ENCODE measurements at places on chromosomes 11 and 22. TPM values are rescaled to one million over a fixed set of nuclear protein-coding genes. Genes with fewer than 3 reads are reported as not detected.

Gene PTPN5
- not detected for total RNA-seq

GRCh38 chr11:61896665-61897386, 5.5 kb upstream of the FADS3 start:
- DNase-seq = no peak

DNA sequence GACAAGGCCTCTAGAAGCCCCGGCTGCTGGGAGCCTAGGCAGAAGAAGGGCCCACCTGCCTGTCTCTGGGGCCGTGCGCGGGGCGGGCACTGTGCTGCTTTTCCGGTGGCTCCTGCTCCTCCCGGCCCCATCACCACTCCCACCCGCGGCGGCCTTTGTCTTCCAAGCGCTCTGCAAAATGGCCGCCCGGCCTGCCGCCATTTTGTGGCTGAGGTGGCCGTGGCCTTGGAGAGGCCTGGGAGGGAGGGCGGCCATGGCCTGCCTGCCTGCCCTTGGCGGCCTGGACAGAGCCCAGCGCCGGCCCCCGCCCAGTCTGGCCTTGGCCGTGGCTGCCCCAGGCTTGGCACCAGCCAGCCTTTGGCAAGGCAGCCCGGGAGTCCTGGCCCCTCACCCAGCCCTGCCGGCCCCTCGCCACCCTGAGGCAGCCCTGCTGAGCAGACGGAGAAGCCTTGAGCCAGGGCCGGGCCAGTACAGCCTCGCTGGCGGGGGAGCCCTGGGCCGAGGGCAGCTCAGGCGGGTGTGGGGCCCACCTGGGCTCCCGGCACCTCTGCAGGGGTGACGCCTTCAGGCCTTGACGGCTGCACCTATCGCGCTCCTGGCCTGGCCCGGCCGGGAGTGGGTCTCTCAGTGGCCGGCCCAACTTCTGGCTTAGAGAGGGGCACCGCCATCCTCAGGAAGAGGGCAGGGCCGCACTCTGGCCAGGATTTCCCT, 46.0 kb upstream of the PPARA start:
- no peak for DNase-seq

- DNase-seq = no peak
These were observed 22.6 kb upstream of the E2F8 start for GRCh38 chr11:19263333-19263732.

DNA sequence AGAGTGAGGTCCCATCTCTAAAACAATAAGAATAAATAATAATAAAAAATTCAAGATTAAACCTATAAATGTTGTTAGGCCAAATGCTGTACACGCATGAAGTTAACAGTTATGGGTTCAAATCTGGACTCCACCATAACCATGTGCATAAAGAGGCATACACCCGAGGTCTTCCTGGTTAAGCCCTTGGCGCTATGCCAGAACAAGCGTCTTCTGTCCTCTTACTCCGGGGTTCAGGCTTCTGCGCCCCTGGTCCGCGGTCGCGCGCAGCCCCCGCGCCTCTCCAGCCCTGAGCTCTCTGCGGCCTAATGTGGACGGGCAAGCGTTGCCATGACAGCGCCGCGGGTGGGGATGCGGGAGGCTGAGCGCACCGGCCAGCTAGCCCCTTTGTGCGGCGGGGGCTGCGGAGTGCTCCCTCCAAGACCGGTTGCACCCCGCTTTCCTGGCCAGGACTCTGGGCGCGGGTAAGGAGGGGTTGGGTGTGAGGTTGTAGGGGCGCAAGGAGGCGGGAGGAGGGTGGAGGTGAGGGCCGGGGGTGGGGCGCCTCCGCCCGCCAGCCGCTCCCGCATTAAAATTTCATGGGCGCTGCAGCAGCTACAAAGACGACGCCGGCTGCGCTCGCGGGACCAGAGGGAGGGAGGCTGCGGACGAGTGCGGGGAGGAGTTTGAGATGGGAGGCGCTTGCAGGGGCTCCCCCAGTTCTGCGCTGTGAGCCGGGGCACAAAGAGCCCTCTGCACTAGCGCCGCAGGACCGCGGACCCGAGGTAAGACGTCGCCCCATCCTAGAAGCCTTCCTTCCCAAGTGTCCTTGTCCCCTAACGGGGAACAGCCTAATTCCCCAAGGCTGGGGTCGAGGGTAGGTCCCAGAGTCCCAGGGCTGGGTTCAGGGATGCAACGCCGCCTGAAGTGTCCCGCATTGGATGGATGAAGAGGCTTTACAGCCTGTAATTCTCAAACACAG, at the start of gene MIAT:
Gene MIAT (plus strand): TSS at position 698 of the 961 bp plus-strand sequence.
- peak; percentile 56 for DNase-seq

Gene SLC22A9
- total RNA-seq = not detected

- no peak for DNase-seq
These were observed 93.0 kb downstream of the GUCY1A2 start for GRCh38 chr11:106925245-106925644.

Gene PHF21B
- not detected for total RNA-seq

DNA sequence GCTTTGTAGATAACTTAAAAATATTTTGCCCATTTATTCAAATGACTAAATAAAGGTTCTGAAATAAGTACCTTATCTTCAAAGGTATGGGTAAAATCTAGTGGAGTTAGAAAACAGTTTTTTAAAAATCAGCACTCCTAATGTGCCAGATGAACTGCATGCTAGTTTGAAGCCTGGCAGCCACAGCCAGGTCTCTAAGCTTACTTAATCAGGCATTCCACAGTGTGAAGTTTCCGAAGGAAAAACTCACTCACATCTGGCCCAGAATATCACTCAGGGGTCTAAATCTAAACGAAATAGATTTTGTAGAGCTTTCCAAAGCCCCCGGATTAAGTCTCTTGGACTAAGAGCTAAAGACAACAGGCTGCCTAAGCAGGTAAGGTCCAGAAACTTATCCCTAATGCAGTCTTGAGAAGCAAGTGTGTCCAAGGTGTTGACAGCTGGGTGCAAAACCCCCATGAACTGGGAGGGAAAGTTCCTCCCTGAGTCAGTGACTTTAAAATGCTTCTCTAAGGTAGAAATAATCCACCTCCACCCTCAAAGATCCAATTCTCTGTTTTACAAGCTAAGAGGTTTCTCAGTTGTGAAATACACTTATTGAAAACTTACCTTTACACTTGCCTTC, 157.6 kb downstream of the FCHSD2 start:
- DNase-seq = no peak

Gene PARVA
- total RNA-seq = 0.15 TPM

Gene KCNE3
- not detected for total RNA-seq

Gene MUC15
- total RNA-seq = not detected

GRCh38 chr11:38680166-38680565, 2082.1 kb upstream of the RAG2 start:
- no peak for DNase-seq

DNA sequence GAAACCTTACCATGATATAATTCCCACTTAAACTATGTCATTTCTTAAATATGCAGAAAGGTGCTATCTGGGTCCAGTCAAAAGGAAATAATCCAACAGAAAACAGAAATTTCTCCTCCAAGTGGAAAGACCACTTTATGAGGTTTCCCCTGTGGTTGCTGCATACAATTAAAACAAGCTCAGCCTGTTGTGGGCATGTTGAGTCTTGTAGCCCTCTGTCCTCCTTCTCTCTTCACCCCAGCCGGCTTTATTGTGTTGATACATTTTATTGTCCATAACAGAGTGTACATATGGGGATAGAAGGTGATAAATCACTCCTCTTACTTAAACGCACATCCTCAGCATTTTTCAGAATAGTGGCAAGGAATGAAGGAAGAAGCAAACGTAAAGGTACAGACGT, 126.0 kb upstream of the MTNR1B start:
- no peak for DNase-seq

GRCh38 chr22:50296658-50297490, 10.6 kb downstream of the PLXNB2 start:
- no peak for DNase-seq

DNA sequence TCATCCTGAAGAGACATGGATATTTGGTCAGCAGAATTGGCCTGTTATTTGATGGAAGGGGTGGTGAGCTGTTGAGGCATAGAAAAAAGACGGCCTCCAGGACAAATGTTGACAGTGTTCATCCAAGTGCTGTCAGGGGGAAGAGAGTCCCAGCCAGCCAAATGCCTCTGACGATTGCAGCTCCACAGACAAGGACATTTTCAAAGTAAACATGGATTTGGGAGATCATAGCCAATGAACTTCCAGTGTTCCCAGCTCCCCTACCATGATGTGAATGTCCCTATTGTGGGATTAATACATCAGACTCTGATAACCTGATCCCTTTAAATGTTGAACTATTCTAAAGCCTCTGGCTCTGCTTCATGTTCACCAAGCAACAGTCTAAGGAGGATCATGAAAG, 31.2 kb upstream of the PSMA1 start:
- DNase-seq = no peak

Gene OR52I1
- not detected for total RNA-seq

All from activated T-cell treated with anti-CD3 and anti-CD28 coated beads, Interleukin-2, amount 50 U/mL, for 4 hours (primary cell).